T-helper 1 cell (primary cell): ENCODE measurements at places on chromosomes 7 and 10.
A peak's percentile ranks its signal among the peaks of the same experiment; 100 is the strongest.

- no peak for DNase-seq
Measured at GRCh38 chr10:61024856-61025201, 80.8 kb upstream of the RHOBTB1 start.

- no peak for DNase-seq
Measured at GRCh38 chr7:2814946-2815874, 28.9 kb downstream of the GNA12 start.

DNA sequence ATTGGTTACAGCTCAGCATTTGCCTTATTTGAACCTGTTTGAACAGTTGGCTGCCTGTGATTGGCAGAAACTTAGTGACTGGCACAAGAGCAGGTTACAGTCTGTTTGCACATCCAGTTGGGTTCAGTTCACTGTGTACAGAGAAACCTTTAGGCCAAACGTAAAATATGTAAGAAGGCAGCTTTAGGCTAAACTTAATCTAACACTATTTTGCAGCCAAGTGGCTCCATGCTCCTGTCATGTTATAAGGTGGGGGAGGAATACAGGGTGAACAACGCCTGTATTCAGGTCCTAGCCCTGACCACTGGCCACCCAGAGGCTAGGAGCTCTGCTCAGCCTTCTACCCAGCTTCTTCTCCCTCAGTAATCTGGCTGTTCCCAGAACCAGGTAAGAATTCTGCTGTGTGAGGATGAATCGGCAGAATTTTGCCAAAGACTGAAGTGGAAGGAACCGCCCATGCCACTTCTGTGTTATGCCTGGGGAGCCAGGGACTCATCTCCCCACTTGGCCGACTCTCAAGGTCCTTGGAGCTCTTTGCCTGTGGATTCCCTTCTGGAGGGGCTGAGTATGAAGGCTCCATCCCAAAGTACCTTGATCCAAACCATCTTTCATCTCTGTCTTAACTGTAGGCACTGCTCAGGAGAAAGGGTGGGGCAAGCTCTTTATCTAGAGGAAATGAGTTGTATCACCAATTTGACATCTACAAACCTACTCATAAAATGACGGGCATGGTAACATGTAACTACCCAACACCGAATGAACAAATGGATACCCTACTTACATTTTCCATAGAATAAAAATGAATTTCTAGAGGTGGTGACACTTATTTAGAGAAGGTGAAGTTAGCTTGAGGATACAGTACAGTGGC lies 164.4 kb upstream of the NAMPT start:
- no peak for DNase-seq

DNA sequence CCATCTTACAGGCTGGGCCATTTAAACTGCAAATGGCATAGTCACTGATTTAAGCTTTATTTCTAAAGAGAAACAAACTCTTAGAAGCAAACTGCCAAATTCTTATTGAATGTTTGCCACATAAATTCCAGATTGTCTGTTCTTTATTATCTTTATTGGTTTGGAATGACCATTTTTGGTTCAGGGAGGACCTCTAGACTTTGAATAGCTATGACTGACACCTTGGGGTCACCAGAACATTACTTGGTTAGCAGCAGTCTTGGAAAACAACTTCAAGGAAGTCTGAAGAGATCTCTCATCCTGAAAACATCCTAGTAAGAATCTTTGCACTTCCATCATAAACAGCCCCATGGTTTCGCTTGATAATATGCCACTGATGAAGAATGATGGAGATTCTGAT lies 197.1 kb downstream of the SUGCT start:
- DNase-seq, result no peak

GRCh38 chr7:103894656-103895596 lies 94.5 kb downstream of the RELN start:
- no peak for DNase-seq

DNA sequence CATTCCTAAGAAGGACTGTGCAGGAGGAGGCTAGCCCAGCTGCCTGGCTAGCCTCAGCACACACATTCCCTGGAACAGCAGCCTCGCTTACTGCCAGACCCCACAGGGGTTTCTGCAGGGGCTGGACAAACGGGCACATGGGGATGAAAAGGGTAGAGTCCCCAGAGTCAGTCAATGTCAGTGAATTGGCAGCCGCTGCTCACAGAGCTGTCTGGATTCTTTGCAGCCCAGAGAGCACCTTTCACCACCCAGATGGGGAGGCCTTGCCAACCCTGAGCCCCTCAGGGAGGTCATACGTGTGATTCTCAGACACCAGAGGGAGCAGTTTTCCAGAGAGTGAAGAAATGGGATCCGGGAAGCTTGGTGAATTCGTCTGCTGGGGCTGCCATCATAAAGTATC lies 143.3 kb downstream of the KCNMA1 start:
- no peak for DNase-seq

DNA sequence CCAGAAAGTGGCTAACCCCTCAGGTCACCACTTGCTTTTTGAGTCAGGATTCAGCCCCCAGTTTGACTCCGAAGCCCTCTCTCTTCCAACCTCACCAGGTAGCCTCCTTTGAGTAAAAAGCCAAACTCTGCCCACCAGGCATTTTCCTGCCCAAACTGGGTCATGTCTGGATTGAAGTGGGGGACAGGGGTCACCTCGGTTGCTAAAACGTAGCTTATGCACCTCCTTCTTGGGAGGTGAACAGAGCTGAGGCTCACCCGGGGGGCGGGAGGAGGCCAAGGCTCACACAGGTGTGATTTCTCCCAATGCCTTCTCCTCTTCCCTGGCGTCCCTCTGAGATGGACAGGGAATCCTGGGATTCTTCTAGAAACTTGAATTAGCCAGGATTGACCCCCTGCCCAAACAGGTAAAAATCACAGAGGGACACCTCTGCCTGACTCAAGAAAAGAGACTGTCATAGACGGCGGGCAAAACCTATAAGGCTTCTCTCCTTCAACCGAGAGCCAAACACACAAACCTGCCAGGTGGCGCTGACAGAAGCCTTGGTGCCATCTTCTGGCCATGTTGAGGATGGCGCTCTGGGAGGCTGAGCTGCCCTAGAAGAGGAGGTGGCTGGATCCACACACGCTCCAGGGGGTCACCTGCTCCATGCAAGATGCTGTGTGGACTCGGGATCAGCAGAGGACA lies 51.6 kb downstream of the PRLHR start:
- DNase-seq, result peak; percentile 42

GRCh38 chr10:78044699-78045098 lies 11.0 kb downstream of the RPS24 start:
- DNase-seq, result no peak
